ENCODE measurements at places on chromosomes 13 and 19.

DNA sequence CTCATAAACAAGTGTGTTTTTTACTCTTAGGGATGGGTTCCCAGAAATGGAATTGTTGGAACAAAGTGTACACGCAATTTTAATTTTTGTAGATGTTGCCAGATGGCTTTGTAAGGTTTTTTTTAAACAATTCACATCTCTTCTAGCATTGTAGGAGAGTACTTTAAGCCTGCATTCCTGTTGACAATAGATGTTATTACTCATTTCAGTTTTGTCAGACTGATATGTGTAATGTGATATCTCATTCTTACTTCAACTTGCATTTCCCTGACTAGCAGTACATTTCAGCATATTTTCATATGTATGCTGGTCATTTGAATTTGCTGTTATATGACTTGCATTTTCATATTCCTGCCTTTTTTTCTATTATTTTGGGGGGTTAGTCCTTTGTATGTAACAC is 186.6 kb upstream of the SLITRK6 start:
- no peak for DNase-seq

GRCh38 chr19:30634996-30635975 is 263.1 kb downstream of the ZNF536 start:
- no peak for DNase-seq

DNA sequence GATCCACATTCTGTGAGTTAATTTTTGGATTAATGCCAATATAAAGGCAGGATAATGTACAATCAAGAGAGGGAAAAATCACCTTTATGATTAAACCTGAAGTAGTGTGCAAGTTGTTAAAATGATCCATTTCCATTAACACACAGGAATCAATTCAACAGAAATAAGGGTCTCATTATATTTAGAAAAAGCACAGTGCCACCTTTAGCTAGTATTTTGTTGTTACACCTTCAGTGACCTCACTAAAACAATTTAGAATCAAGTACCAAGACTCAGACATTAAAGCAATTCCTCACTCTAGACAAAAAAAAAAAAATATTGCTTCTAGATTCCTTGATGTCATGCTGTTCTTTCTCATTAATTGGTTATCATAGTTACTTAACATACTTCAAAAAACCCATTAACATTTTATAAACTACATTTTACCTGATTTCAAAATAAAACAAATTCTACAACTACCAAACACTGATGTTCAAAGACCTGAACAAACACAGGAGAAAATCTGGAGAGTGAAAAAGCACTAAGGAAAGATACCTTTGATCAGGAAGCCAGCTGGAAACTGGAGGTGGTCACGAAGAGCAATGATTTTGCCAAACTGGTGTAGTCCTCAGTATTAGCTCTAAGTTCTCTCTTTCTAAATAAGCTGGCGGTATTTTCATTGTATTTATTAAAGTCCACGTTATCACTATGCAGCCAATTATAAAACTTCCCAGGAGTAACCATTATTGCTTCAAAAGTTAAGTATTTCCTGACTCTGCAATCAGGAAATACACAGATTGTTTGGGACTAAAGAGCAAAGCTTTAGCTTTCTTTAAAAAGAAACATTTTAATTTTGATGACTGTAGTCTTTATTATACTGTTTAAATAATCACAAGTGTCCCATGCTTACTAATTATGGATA is 115.3 kb downstream of the TBC1D4 start:
- no peak for DNase-seq

GRCh38 chr13:54633456-54633855 is 1604.8 kb downstream of the OLFM4 start:
- DNase-seq = no peak

DNA sequence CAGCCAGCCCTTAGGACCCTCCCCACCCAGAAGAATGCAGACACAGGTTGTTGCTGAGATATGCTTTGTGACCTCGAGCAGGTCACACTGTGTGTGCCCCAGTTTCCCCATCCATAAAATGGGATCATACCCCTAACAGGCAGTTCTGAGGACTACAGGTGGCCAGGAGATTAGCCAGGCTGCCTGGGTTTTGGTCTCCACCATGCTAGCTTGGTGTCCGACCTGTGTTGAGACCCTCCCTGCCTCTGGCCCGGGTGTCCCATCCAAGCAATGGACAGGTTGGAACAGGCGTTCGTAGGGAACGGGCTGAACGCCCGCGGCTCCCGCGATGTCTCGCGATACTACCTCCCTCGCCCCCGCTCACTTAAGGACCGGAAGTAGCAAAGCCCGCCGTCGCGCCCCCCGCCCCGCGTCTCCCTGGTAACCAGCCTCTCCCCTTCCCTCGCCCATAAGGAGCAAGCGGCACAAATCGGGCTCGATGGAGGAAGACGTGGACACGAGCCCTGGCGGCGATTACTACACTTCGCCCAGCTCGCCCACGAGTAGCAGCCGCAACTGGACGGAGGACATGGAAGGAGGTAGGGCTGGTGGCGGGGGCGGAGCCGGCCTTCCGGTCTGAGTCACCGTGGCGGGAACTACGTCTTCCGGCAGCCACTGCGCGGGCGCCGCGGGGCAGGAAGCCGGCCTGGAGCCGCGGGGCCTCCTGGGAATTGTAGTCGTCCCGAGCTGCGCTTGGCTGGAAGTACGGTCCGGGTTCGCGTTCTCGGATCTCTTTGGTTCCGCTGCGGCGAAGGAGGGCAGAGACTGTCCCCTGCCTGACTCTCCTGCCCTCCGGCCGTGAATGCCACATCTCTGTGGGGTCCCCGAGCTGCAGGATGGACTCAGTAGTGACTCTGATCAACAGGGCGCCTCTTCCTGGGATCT is 45.4 kb downstream of the SMIM24 start:
- DNase-seq = peak; percentile 89

DNA sequence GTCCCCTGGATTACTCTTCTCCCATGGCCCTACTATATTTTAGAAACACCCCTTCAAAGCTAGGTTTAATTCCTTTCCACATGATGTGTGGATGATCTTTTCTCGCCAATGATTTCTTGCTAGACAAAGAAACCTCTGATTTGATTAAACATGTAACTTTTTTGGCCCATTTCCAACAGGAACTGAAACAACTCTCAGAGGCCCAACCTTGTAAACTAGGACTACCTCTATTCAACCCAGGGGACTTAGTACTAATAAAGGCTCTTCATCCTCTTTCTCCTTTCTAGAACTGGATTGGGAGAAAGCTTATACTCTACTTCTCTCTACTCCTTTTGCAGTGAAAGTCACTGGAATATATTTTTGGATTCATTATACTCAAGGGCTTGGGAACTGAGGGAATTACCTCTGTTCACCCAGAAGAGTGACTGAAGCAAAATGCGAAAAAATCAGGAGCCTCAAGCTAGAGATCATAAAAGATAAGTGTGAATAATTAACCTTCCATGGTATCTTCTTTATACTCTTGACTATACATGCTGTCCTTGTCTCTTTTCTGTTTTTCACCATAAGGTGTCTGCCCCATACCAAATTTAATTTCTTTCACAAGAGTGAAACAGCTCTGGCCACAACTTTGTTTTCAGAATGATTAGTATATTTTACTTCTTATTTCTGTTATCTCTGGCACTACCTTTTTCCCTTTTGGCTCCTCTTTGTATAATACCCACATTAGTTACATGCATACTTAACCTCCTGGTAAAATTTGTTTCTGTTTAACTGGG is 977.6 kb downstream of the SLITRK5 start:
- no peak for DNase-seq

- DNase-seq = no peak
These were observed 3.6 kb downstream of the GJA3 start for GRCh38 chr13:20157151-20157796.

- no peak for DNase-seq
These were observed 26.4 kb upstream of the ADGRE2 start for GRCh38 chr19:14804765-14805164.

- DNase-seq = no peak
These were observed 76.9 kb downstream of the TEX29 start for GRCh38 chr13:111397202-111397880.

DNA sequence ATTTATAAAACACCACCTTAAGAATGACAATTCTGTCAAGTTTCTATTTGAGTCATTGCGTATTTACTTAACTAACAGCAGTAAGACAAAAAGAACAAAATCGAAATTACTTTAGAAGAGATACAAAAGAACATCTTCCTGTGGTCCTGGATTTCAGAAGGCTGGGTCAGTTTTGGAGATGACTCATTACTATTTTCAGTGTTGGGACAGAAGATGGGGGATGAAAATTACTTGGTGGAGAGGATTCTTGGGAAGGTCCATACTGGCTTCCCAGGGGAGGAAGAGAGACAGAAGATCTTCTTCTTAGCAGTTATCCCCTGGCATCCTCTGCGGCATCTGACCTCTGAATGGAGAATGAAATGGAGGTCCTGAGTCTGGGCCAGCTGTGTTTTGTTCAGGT is 33.5 kb upstream of the CSNK1A1L start:
- no peak for DNase-seq

- DNase-seq = no peak
These were observed 99.8 kb downstream of the LACC1 start for GRCh38 chr13:43979492-43979891.
